ENCODE measurements at places on chromosomes 12 and 14.

DNA sequence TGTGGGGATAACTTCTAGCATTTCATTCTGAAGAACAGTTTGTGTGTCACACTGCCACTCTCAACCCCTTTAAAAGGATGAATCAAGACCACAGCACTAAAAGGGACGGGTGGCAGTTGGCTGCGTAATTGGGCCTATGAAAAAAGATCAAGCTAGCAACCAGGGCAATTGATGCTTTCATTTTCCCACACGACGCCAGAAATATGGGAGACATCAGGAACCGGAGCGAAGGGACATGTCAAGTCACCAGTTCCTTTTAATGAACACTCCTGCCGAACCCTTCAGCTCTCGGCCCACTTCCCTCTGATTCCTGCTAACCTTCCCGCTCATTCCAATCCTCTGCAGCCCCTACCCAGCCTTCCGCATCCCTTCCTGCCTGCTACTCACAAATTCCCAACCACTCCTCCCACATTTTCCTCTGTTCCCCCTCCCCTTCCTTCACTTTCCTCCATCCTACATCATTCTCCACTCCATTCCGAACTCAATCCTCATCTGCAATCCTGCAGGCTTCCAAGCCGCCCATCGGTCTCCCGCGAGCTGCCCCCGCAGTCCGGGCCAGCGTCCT lies 753 bp downstream of the CSRNP2 start:
- no peak for DNase-seq

DNA sequence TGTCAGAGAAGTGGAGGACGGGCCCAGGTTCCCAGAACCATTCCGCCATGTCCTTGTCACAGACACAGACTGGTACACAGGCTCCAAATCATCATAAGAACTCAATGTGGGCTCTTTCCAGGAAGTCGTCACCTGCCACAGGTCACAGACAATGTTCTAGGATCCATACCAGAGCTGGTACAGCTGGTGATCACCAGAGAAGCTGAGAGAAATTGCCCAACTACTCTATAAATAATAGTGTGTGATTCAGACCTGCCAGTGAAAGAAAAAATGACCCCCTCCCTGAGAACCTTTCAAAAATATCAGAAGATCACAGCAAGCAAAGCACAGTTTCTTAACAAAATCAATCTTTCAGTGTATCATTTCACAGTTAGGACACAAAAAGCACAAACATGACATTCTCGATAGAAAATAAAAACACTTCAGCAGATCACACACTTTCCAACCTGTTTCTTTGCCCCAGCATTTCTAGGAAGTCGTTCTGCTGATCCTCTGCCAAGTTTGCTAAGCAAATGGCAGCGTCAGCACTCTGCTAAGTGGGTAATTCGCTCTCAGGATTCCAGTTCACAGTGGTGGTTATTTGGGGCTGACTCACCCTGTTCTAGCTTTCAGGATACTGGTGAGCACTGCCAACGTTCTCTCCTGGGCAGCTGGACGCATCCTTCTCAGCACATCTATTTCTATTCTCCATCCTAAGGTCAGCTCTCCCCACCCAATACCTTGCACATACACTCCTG lies 223.3 kb upstream of the SFSWAP start:
- no peak for DNase-seq

DNA sequence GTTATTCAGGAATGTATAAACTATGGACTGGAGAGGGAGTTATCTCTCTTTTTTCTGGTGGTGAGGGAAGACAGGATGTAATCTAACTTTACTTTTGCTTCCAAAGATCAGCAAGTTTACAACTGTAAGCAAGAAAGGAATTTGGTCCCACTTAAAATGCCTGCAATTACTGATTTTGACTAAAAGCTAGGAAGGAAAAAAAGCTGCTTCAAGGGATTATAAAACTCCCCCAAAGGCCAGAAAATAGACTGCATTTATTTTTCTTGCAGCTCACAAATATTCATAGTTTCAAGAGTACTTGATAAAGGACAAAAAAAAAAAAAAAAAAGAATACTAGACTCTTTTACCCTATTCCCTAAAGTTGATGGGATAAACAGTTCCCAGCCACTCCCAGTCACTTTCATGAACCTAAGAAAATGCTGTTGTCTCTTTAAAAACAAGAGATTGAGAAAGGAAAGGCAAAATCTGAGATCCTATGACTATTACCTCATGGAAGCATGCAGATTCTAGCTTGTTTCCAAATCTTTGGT lies 128.7 kb upstream of the BMP4 start:
- no peak for DNase-seq

GRCh38 chr14:73223049-73223448 lies 14.3 kb upstream of the PAPLN start:
- DNase-seq = no peak

- DNase-seq = no peak
Measured at GRCh38 chr14:103890052-103890371, 38.2 kb upstream of the TDRD9 start.

DNA sequence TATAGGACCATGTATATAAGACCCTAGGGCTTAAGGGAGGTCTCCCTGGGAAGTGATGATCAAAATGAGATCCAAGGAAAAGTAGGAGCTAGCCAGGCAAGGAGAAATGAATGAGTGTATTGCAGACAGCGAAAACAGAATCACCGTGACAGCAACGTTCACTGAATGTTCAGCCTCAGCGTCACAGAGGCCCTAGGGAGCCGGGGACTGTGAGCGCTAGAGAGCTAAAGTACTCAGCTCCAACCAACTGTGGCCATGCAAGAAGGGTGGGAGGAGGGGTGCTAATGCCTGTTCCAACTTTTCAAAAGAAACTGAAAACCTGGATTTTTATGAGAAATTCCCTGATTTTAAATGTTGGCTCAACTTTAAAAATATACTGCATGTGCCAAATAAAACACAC lies 105.5 kb upstream of the CCND2 start:
- no peak for DNase-seq

DNA sequence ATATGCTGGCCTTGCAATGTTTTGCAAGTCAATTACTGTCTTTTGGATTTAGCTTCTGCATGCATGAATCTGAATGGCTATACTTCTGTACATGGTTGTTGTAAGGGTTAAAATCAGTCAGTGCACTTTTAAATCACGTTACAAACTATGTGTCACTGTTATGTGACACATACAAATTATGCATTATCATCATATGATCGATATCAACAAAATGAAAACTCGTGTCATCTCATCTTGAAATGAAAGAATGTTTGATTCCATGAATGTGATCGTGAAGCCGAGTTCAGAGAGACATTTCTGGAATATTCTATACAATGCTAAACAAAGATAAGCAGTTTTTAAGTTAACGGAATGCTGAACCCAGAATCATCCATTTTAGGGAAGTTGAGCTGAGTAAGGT lies 116.5 kb downstream of the HMGA2 start:
- no peak for DNase-seq

- DNase-seq = no peak
Measured at GRCh38 chr12:41930866-41931437, 213.7 kb downstream of the GXYLT1 start.

- no peak for DNase-seq
Measured at GRCh38 chr14:92655419-92656201, 92.8 kb downstream of the LGMN start.

- DNase-seq = no peak
Measured at GRCh38 chr14:50736932-50737419, 68.9 kb upstream of the SAV1 start.

DNA sequence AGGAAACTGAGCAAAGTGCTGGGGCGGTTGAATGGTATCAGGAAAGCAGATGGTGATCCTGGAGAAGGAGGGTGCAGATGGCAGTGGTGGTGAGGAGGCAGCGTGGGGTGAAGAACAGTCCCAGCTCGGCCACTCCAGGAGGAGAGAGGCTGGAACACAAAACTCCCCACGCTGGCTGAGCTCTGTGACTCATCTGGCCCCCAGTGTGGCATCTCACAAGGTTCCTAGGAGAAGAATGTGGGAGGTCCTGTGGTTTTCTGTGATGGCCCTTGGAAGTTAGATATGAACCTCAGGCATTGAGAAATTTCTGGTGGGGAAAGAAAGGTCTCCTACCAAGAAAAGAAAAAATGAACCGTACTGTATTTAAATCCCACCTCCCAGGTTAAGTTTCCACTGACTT lies 8.0 kb upstream of the NRXN3 start:
- DNase-seq = no peak

- no peak for DNase-seq
Measured at GRCh38 chr14:106491851-106492250, 965.5 kb downstream of the TMEM121 start.

- DNase-seq = no peak
Measured at GRCh38 chr14:64747327-64747726, 43.1 kb downstream of the PLEKHG3 start.

GRCh38 chr12:46219877-46220655 lies 48.8 kb downstream of the SLC38A1 start:
- no peak for DNase-seq

DNA sequence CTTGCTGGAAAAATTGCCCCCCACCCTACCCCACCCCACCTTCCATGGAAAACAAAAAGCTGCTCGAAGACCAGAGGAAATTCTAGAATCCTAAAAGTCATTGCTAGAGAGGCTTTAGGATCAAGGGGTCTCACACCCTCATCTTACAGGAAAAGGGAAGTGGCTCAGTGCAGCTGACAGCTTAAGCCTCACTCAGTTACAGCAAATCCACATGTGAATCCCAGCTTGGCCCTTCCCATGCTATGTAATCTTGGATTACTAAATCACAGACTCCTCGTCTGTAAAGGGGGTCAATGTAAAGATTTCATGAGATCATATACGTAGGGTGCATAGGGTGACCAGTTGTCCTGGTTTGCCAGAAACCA lies 25.9 kb downstream of the CMKLR1 start:
- no peak for DNase-seq

DNA sequence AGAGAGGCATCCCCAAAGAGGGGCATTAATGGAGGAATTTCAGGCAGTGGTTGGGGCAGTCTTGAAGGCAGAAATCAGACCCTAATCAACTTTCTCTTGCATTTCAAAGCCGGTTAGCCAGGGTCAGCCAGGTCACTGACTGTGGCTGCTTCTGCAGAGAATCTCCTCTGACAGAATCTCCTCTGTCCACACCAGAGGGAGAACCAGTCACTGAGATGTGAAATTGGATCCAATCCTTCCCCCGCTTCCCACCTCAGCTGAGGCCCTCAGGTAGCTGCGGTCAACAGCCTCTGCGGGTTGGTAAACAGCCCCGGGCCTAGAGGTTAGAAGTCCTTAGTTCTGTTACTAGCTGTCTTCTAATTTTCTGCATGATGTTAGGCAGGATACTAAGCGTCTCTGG lies 39.8 kb upstream of the NUAK1 start:
- DNase-seq = no peak

DNA sequence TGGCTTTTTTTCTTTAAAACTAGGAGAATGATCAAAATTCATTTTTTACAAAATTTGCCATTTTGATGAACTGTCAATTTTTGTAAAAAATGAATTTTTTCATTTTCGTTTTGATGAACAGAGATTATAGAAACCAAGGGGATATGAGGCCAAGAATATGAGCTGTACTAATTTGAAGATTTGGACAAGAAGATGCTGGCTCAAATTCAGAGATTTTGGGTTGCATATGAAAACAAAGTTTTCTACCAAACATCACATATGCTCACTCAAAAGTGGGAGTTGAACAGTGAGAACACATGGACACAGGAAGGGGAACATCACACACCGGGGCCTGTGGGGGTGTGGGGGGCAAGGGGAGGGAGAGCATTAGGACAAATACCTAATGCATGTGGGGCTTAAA lies 230.7 kb downstream of the SNAPC1 start:
- DNase-seq = no peak

- no peak for DNase-seq
Measured at GRCh38 chr12:89650239-89650638, 58.4 kb downstream of the ATP2B1 start.

GRCh38 chr12:31951008-31951407 lies 8.2 kb upstream of the RESF1 start:
- no peak for DNase-seq

DNA sequence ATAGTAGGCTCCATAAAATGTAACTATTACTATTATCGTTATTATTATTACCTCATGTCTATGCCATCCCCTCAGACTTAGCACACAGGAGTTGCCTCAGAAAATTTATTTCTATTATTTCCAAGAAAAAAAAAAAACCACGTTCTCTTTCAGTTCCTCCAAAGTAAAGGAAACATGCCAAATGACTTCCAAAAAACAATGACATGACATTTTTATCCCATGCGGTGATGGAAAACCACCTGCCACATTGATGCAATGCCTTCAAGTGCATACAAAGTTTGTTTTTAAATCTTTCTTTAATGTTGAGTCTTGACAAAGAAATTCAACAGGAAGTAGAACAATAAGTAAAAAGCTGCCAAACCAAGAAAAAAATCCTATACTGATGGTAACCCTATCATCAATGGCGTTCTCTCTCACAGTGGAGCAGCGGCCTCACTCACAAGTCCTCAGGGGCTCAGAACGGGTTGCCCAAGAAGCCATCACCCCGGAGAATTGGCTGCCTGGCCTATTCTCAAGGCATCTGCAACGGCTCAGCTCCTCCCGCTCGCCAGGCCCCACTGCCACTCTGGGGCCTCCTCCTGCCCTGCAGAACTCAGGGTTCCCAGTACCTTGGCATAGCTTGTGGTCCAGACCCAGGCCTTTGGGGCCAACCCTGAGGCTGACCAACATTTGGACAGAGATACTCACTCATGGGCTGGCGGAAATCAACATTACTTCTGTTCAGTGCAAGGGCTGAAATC lies 51.9 kb downstream of the SERPINA3 start:
- DNase-seq = no peak

DNA sequence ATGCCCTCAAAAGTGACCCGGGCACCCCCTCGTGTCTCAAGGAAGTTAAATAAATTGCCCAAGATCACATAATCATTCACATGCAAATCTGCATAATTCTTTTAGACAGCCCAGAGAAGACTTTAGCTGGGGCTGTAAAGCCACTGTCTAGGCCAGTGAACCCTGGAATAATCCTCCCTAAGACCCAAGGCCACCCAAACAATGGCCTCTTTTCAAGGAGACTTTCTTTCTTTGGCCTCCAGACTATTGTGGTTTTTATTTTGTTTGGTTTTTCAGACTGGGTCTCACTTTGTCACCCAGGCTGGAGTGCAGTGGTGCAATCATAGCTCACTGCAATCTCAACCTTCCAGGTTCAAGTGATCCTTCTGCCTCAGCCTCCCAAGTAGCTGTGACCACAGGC lies 10.6 kb downstream of the SVOP start:
- no peak for DNase-seq

GRCh38 chr12:47158792-47159191 lies 79.0 kb upstream of the AMIGO2 start:
- no peak for DNase-seq

DNA sequence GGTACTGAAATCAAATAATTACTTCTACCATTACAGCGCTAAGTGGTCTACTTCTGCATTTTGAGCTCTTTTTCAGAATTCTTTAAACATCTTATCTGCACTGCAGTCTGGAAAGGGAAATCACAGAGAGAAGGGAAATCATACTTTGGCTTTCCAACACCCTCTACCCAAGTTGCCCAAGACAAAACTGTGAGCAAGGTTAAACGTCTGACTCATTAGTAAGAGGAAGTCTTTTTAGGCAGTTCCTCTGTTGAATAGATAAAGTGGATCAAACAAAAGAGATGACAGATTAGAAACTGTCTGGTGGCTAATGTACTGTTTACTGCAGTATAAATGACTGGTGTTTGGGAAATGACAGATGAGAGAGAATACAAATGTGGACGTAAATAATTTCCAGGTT lies 858.1 kb downstream of the NRXN3 start:
- DNase-seq = no peak
